ENCODE measurements at places on chromosomes 1 and 21.

DNA sequence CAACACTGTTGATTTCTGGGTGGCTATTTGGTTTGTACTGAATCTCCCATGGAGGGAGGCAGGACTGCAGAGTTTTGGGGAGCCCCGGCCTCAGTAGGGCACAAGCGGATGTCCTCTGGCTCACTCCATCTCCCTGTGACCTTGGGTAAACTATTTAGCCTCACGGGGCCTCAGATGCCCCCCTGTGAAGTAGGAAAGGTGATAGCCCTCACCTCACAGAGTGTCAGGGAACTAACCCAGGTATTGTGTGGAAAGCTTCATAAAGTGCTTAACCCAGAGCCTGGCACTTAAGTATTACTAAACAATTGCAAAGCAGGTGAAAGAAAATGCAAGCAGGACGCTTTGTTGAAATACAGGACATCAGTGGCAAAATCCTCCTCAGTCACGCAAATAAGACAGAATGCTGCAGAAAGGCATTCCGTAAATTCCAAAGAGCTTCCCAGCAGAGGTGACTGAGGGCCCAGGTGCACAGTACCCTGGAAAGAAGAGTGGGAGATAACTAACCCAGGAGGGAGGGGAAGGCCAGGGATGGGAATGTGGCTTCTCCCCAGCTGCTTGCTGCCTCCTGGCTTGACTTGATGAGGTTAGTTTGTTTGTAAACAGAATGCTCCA is 436.3 kb downstream of the PRDM2 start:
- DNase-seq, result no peak

DNA sequence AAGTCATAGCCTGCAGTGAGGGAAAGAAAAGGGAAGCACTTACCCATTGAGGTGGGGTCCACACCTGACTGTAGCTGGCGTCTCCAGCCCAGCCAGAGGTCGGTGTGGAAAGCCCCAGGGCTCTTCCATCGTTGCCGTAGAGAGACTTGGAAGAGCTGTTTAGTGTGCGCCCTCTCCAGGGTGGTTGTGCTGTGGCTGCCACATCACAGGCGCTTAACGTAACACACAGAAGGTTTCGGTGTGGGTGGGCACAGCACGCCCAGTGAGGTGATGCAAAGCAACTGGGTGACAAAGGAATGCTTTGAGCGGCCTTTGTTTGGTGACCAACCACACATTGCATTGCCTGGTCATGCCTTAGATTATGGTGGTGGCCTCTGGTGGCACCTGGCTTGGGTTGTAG is 36.8 kb upstream of the KIF1B start:
- DNase-seq, result no peak

DNA sequence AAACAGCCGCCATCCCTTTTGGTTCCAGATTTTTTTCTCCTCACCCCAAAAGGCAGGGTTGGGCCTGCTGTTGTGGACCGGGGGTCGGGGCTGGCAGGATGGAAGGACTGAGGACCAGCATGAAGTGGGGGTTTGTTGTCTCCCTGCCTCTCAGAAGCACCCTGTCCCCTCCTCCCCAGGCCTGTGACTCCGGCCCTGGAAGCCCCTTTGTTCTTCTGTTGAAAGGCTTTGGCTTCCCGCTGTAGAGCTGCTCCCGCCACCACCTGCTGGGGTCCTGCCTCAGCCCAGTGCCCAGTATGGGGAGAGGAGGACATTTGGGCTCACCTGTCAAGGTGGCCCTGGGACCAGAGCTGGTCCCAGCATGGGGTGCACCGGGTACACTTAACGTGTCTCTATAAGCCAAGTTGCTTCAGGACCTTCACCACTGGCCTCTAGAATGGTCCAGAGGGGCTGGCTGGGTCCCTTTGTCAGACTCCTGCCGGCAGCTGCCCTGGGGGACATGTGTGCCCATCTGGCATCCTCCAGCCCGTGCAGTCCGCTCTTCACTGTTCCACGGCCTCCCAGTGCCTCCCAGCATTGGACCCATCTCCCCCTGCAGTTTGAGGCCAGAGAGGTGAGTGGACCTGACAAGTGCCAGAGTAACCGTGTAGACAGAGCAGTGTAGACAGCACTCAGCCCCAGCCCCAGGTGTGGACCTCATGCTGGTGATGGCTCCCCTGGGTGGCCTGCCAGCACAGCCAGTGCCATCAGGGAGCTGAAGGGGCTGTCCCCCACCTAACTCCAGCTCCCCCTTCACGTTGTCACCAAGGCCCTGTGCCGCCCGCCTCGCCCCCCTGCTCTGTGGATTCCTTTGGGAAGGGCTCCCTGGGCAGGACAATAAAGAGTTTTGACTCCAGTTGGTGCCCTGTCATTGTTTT is 6.1 kb upstream of the SYTL1 start:
- no peak for DNase-seq

- no peak for DNase-seq
These were observed 161.3 kb downstream of the CLEC20A start for GRCh38 chr1:178335426-178335825.

GRCh38 chr1:107449326-107449725 is 308.5 kb downstream of the NTNG1 start:
- DNase-seq, result no peak

- DNase-seq, result peak; percentile 56
These were observed 96.3 kb upstream of the TMPRSS15 start for GRCh38 chr21:18499761-18500376.

DNA sequence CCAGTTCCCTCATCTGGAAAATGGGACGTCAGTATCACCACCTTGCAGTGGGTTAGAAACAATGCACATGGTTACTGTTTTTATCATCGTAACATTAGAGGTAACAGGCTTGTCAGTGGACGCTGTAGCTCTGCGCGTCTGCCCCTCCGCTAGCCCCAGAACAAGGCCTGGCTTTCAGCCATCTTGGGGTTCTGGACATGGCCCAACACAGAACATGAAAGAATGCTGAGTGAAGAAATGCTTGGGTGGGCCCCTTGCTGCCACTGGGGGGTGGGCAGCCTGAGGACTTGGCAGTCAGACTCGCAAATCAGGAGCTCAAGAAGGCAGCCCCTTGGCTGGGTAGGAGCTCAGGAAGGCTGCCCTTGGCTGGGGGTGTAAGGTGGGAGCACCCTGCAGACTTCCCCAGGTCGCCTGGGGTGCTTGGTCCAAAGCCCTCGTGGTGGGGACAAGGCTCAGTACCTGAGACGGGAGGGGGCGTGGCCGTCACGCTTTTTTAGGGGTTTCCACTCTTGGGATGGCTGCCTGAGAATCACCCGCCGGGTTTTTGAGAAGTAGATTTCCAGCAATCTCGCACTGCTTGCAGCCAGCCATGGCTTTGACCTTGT is 51.7 kb downstream of the SLC37A1 start:
- no peak for DNase-seq

GRCh38 chr1:171530676-171531075 is 45.3 kb downstream of the PRRC2C start:
- DNase-seq, result no peak

GRCh38 chr21:19322360-19322759 is 918.8 kb upstream of the TMPRSS15 start:
- no peak for DNase-seq

DNA sequence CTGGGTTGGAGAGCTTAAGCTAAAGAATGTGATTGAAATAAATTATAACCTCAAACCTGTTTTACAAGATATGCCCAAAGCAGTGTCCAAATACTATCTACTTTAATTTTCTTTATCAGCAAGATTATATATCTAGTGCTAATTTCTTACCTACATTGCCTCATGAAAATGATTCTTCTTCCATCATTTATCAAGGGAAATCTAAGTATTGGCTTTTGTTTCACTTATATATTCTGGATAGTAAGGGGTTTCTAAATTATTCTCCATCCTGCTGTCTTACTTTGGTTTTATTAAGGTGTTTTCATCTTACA is 81.2 kb downstream of the PHTF1 start:
- no peak for DNase-seq

DNA sequence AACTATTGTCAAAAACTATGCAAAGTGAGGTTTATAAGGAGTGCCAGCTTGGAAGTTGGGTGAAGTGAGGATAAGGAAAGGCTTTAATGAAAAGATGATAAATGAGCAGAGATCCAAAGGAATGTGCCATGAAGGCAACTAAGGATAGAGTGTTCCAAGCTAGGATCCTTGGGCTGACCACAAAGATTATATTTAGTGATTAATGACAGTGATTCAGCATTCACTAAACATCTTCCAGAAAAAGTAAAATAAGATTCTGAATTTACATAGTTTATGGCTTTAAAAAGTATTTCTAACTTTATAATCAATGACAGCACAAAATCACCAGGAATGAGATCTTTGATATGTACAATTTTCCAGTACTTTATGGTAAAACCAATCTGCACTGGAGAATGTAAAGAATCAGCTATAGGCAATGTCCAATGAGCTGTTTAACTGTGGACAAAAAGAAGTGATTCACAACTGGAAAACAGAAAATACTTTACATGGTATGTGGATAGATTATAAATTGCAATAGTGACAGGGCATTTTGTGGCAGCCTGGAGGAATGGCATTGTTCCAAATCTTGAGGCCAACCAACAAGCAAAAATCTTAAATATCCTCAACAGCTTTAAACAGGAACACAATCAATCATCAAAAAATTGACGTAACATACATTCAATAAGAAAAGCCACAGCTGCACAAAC is 91.2 kb upstream of the KCTD3 start:
- DNase-seq, result no peak

GRCh38 chr1:180213401-180214170 is 16.5 kb upstream of the LHX4 start:
- no peak for DNase-seq

- DNase-seq, result no peak
These were observed 208.9 kb downstream of the PBX1 start for GRCh38 chr1:164767752-164768402.

- no peak for DNase-seq
These were observed 6.5 kb downstream of the INSRR start for GRCh38 chr1:156852418-156852874.

DNA sequence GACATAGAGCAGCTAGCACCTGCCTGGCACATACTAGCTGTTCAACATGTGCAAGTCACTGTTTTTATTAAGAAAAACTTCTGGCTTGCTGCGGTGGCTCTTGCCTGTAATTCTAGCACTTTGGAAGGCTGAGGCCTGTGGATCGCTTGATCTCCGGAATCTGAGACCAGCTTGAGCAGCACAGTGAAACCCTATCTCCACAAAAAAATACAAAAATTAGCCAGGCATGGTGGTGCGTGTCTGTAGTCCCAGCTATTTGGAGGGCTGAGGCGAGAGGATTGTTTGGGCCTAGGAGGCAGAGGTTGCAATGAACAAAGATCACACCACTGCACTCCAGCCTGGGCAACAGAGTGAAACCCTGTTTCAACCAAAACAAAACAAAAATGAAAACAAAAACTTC is 27.7 kb upstream of the C8B start:
- DNase-seq, result no peak

- peak; percentile 76 for DNase-seq
These were observed 43.8 kb downstream of the CD53 start for GRCh38 chr1:110916669-110917306.

DNA sequence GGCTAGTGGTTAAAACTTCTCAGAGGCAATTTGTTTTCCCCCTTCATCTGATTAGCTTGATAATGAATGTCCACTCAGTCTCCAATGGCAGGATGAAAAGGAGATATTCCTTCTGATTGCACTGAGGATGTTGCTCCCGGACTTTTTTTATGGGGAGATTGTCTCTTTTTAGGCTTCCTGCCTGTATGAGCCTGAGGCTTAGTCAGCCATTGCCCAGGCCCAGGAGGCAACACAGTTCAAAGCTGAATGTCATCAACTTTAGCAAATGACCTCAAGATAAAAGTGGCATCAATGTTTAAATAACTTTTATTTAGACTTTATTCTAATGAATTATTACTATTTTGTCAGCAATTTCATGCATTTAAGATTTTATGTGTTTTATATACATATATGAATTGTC is 162.9 kb upstream of the PTBP2 start:
- DNase-seq, result no peak

GRCh38 chr1:48790397-48790796 is 13.7 kb upstream of the BEND5 start:
- no peak for DNase-seq

DNA sequence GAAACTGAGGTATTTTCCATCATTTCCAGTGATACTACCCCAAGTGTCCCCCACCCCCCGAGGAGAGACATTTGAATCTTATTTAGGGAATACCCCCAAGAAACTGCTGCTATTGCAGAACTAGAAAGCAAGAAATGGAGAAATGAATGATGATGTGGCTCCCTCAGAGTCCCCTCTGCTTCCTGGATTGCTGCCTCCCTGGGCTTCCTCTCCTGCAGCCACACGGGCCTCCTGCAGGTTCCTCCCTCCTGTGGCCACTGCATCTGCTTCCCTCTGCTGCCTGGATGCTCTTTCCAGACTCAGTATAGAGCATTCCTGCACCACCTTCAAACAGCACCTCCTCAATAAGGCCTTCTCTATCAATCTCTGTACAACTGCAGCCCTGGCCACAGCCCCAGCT is 69.3 kb downstream of the SLC25A24 start:
- peak; percentile 14 for DNase-seq

DNA sequence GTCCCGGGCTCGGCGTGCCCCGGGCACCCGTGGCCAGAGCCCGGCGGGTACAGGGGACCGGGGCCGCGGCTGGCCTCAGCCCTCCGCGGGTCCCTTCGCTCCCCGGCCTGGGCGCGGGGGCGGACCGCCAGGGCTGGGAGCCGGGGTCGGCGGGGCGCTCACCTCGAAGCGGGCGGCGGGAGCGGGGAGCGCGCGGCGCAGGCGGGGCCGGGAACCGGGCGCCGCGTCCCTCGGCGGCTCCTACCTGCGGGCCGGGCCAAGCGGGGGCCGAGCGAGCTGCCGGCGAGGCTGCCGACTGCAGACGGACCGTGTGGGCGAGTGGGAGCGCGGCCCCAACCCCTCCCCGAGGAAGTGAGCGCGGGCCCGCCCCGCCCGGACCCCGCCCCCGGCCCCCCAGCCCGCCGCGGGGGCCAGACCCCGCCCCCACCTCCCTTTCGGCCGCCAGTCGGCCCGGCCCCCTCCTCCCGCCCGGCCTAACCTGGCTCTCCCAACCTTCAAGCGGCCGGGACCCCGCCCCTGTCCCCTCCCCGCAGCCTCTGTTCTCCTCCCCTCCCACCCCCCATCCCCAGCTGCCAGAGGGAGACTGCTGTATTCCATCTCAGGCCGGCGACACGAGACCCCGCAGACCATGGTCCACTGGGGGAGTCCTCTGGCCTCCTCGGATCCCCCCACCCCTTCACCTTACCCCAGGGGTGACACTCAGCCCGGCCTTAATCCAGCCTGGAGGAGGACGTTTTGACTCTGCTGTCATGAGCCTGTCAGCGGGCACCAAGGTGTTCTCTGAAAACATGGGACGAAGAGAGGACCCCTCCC is at the start of gene FHL3:
Gene FHL3, minus strand, starts transcription at position 320 of the 813 bp plus-strand sequence. CDS start 6,102 bp downstream, outside the sequence.
- peak; percentile 87 for DNase-seq

GRCh38 chr21:32816261-32816660 is 44.7 kb upstream of the PAXBP1 start:
- peak; percentile 38 for DNase-seq

Measured in NB4 (cell line).